ENCODE measurements at places on chromosomes 12 and 14.

DNA sequence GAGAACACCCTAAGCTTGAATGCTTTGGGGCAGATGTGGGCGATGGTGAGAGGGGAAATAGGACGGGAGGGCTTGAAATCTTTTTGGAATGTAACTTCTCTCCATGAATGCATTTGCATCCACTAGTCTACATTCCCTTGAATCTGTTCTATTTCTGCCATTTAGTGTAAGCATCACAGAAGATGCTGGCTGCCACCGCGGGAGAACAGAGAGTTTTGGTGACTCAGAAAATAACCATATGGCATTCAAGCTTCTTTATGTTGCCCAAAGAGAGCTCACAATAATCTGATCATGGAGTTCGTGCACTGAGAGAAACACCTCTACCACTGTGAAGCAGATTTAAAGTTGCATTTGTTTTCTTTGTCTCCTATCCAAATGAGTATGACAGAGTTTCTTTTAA lies 52.6 kb upstream of the OTX2 start:
- DNase-seq: no peak

GRCh38 chr12:65510584-65511050 lies 232.1 kb downstream of the MSRB3 start:
- no peak for DNase-seq

DNA sequence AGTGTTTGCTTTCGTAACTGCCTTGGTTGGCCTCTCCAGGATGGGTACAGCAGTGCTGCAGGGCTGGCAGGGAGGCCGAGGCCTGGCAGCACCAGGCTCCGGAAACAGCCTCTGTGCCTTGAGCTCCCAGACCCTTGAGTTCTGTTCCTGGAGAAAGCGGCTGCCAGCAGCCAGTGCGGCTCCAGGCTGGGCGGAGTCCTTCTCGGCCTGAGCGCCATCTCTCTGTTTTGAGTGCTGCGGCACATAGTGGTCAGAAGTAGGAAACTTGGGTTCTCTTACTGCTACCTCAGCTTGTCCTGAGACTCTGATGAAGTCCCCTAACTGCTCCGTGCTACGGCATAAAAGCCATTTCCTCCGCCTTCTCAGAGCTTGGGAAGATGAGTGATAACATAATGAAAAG lies 65.9 kb downstream of the KCNA1 start:
- DNase-seq: no peak

DNA sequence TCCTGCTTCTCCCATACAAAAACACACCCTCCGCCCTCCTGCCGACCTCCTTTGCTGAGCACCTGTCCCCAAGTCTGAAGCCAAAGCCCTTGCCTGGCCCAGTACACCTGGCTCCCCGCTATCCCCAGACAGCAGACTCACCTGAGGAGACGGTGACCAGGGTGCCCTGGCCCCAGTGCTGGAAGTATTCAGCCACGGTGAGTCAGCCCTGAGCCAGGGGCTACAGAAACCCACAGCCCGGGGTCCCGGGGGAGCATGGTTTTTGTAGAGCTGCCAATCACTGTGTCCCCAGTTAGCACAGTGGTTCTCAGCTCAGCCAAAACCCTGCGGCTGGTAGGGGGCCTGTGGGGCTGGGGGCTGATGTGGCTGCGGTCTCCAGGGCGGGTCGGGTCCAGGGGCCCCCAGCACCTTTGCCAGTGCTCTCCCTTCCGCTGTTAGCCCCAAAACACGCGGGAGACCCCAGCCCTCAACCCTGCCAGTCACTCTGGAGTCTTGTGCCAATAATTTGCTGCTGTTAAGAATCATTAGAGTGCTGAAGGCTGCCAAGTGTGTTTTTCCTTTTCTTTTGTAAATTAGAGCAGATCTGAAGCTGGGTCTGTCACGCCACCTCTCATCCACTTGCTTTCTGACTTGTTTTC lies 339.0 kb downstream of the TMEM121 start:
- no peak for DNase-seq

GRCh38 chr14:104981699-104982541 lies 3.7 kb upstream of the CLBA1 start:
- DNase-seq: no peak

DNA sequence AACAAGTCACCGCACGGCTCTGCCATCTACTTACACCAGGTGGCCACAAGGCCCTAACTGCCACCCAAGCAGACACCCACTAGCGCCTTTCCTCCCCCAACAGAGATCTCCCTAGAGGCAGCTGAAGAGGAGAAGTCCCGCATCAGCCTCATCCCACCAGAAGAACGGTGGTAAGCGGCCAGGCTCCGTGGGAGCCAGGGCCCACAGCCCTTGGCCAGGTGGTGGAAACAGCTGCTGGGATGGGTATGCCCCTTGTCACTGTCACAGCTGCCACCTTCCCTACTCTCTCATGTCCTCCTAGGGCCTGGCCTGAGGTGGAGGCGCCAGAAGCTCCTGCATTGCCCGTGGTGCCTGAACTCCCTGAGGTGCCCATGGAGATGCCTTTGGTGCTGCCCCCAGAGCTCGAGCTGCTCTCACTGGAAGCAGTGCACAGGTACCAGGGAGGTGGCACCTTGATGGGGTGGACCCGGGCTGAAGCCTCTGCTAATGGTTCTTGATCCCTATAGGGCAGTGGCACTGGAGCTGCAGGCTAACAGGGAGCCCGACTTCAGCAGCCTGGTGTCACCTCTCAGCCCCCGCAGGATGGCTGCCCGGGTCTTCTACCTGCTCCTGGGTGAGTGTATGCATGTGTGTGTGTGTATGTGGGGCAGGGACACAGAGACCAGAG lies 7.5 kb downstream of the REC8 start:
- DNase-seq: no peak

GRCh38 chr12:16329594-16329993 lies 17.9 kb upstream of the MGST1 start:
- DNase-seq: no peak

DNA sequence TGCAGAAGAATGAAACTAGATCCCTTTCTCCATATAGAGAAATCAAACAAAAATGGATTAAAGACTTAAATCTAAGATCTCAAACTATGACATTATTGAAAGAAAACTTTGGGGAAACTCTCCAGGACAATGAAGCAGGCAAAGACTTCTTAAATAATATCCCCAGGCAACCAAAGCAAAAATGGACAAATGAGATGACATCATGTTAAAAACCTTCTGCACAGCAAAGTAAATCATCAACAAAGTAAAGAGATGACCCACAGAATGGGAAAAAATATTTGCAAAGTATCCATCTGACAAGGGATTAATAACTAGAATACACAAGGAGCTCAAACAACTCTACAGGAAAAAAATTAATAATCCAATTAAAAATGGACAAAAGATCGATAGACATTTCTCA lies 101.0 kb downstream of the RALGAPA1 start:
- no peak for DNase-seq
